SW 1271 (cell line): ENCODE measurements at places on chromosomes 1 and 21.

DNA sequence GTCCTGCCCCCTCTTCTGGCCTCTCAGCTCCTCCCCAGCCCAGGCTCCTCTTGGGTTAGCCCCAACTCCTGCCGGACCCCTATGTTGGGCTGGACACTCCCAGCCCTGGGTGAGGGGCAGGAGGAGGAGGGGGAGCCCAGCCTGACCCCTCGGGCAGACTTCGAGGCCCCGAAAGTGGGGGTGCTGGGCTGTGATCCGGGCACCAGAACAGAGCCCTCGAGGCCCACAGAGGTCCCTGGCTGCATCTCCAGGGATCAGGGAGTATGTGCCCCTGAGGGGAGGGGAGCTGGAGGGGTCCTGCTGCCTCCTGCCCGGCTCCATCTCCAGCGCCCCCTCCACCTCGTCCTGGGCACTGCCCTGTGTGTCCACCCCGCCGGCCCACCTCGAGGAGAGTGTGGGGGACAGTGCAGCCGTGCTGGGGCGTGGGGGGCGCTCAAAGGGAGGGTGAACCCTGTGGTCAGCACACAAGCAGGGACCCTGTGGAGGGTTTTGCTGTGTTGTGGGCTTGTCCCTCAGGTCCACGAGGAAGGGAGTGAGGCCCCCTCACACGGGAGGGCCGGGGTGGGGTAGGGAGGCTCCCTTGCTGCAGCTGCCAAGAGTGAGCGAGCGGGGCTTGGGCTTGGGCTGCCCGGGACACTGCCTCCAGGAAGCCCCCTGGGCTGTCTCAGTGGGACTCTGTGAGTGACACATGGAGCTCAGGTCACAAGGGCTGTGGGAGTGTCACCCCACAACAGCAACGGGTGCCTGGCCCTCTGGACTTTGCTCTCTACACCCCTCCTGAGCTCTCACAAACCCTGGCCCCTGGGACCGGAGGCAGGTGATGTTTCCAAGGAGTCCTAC, 54.4 kb downstream of the COL18A1 start:
- DNase-seq = no peak

DNA sequence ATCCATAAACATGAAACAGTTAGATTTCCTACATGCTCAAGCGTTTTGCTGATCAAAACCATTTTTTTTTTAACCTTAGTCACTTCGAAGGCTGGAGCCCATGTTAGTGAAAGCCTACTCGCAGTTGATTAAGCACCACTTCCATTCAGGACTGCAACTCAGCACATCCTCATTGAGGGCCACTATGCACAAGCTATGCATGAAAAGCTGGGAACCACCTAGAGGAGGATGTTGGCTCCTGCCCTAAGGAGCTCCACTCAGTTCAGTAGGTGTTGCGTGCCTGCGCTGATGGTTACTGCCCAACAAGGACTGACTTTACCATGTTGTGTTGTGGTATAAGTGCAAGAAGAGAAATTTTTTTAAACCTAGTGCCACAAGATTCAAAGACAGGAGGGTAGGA, 181.4 kb upstream of the L1TD1 start:
- DNase-seq = no peak

- DNase-seq = no peak
These were observed 7.3 kb downstream of the SH2D1B start for GRCh38 chr1:162404550-162405160.

DNA sequence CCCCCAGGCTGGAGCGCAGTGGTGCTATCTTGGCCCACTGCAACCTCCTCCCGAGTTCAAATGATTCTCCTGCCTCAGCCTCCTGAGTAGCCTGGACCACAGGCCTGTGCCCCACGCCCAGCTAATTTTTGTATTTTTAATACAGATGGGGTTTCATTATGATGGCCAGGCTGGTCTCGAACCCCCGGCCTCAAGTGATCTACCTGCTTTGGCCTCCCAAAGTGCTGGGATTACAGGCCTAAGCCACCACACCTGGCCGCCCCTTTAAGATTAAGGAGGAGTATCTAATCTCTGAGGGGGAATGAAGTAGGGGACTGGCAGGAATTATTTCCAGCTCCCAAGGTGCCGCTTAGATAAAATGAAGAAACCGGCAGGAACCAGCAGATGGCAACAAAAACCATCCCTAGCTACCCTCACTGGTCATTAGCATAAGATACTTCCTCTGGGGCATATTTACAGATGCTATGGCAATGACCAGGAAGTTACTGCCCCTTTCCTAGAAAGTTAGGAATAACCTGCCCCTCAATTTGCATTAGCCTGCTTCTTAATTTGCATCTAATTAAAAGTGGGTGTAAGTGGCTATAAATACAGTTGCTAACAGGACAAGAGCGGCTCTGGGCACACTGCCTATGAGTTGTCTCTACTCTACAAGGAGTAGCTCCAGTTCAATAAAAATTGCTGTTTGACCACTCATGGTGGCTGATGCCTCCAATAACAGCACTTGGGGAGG, 7.1 kb upstream of the NSUN4 start:
- no peak for DNase-seq

DNA sequence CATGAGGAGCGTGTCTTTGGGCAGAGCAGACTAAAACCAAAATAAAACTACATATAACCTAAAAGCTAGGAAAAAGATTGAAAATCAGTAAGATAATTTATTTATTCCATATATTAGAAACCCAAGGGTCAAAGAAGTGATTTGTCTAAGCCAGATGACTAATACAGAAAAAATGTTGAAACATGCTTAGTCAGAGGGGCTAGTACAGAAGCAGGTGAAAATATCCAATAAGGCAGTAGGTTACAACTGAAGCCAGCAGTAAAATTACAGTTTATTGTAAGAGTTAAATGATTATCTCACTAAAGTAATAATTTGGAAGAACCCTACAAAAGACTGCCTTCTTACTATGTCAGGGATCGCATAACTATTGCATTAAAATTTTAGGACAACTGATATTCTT, 1190.9 kb upstream of the PRMT6 start:
- peak; percentile 25 for DNase-seq
